ENCODE measurements at places on chromosomes 13 and 19.

DNA sequence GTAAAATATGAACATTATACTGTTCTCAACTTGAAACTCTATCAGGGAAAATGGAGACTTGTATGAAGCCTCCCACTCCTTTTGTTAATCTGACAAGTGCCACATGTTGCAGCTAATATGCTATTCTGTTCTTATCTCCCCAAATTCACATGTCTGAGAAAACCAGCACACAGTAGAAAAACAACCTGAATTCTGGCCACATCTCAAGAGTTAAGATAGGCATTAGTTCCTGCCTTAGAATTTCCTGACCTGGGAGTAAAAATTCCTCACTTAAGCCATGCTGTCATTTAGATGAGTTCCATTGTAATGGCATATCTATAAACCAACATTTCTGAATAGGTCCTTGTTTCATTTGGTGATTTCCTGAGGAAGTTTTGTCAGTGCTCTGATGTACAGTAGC, 1098.5 kb downstream of the EFNB2 start:
- DNase-seq: no peak

GRCh38 chr19:16887353-16888265, 1.2 kb upstream of the F2RL3 start:
- DNase-seq: no peak

DNA sequence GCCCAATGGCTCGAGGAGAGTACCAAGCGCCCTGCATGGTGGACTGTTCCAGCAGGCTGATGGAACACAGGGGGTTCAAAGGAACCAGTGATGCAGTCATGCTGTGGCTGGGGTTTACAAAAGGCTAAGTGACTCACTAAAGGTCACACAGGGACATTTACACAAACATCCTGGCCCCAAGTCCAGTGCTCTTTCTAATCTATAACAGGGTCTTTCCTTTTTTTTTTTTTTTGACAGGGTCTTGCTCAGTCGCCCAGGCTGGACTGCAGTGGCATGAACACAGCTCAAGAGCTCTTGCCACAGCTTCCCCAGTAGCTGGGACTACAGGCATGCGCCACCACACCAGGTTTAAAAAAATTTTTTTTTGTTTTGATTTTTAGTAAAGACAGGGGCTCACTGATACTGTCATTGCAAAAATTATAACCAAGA, 2.8 kb upstream of the SLC25A15 start:
- no peak for DNase-seq

DNA sequence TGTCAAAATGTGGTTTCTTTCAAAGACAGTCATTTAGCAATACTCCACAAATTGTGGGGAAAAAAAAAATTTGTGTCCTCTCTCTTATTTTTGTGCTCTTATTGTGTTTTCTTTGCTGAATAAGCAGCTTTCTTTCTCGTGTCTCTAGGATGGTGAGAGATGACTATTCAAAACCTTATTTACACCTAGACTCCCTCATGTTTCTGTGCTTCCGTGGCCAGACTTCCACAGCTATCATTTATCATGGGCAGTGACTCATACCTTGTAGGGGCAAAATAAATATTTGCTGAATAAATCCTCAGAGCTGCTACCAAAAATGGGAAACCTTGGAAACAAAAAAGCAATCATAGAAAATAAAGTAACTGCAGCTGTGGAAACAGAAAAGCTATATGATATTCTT, 204.9 kb upstream of the MIR17HG start:
- no peak for DNase-seq

DNA sequence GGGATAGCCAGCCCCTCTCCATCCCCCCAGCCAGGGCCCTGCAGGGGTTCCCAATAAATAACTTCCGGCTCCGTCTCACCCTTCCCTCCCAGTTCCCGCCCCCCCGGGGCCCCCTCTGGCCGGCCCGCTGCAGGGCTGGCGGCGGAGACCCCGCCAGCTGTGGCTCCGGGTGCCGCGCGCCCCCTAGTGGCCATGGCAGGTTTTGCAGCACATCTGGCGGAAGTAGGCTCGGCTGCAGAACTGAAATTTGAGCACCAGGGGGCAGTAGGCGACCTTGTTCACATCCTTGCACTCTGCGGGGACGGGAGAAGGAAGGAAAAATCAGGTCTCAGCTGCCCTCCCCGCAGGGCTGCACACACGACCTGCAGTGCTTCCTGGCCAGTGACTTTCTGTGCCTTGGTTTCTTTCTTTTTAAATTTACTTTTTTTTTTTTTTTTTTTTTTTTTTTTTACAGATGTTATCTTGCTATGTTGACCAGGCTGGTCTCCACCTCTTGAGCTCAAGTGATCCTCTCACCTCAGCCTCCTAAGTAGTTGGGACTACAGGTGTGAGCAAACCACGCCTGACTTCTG, 3.6 kb upstream of the MYO1F start:
- DNase-seq: peak; percentile 92

DNA sequence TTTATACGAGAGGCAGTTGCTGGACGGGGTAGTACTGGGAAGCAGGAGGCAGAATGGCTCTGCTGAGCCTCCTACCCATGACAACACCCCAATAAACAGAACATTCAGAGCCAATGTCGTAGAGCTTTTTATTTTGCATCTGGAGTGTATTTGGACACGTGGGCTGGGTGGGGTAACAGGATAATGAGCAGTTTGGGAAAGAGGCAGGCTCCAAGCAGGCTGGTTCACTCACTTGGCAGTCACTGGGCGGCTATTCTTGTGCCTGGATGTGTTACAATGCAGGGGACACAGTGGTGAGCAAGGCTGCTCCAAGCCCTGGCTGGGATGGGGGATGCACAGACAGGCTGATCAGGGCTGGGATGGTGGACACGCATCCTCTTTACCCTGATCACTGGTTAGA, 9.5 kb downstream of the ACTMAP start:
- DNase-seq: no peak

GRCh38 chr13:78398743-78399410, 204.5 kb downstream of the POU4F1 start:
- no peak for DNase-seq

DNA sequence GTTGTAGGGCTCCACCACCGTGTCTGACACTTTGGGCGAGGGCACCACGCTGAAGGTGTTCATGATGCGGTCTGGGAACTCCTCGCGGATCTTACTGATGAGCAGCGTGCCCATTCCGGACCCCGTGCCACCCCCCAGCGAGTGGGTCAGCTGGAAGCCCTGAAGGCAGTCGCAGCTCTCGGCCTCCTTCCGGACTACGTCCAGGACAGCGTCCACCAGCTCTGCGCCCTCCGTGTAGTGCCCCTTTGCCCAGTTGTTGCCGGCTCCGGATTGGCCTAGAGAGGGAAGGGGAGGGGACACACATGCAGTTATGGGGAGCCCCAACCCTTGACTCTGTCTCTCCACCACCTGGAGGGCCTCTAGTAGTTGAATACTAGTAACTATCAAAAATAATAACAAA, 6.2 kb downstream of the TUBB4A start:
- DNase-seq: no peak

- no peak for DNase-seq
These were observed 29.3 kb downstream of the PNPLA6 start for GRCh38 chr19:7564866-7565265.

- DNase-seq: no peak
These were observed 191.2 kb downstream of the USP12 start for GRCh38 chr13:26980099-26981031.

Measured in nephron progenitor cell (in vitro differentiated cells).